ENCODE measurements at places on chromosomes 7 and 10.

- DNase-seq, result no peak
Observed at GRCh38 chr7:89182116-89182515, 386.6 kb upstream of the TEX47 start.

DNA sequence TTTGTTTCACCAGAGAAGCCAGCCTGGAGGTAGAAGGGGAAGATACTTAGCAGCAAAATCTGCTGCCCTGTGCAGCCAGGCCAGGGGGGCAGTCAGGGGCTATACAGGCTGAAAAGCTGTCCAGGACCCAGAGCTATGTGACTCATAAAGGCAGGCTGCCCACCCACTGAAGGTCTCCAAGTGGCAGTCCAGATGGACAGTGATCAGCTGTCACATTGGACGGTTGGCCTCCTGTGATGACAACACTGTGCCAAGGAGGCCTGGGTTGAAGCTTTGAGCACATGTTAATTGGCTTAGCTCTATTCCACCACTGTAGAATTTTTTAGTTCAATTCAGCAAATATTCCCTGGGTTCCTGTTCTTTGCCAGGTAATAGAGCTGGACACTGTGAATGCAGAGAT lies 577.3 kb upstream of the GALNT17 start:
- no peak for DNase-seq

DNA sequence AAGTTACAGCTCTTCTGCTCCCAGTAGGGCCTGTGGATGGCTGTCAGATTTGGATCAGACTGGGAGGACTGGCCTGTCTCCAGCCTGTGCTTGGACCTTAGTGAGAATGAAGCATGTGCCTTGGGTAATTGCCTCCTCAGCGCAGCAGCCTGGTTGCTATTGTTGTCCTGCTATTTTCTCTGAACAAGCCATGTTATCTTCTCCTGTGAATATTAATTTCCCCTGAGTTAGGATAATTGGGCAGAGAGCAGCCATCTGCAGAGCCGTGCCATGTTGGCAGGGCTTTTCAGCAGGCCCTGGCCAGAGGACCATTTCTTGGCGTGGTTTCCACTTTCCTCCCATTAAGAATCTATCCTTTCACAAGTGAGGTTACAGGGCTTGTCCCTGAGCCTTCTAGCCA lies 497.3 kb downstream of the SORCS3 start:
- DNase-seq, result no peak

- no peak for DNase-seq
Observed at GRCh38 chr10:8150401-8150905, 96.0 kb downstream of the GATA3 start.

DNA sequence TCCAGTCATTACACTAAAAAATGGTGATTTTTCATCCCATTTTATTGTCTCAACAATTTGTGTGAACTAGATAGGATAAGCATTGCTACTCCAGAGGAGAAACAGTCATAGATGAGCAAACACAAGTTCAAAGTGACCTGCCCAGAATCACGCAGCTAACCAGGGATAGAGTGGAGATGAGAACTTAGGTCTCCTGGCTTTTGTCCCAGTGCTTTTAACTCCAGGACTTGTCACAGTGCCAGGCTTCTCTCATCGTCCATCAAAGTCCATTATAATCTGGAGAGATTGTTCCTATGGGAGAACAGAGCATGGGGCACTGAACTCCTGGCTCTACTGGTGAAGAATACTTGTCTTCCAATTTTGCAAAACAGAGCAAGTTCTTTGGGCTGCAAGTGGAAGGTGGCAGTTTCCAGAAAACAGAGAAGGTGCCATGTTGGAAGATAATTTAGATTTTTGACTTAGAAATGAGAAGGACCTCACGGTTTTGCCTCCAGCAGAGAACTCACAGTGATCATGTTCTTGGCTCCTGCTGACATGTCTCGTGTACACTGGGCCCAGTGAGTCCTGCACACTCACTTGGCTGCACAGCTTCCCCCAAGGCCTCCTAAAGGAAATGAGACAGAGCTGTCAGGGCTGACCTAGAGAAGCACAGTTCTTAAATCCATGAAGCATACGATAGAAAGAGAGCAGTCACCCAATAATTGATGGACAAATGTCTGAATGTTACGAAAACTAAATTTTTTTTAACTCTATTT lies 322.9 kb upstream of the NRP1 start:
- no peak for DNase-seq

- DNase-seq, result no peak
Observed at GRCh38 chr7:13414661-13415107, 574.8 kb downstream of the ETV1 start.

DNA sequence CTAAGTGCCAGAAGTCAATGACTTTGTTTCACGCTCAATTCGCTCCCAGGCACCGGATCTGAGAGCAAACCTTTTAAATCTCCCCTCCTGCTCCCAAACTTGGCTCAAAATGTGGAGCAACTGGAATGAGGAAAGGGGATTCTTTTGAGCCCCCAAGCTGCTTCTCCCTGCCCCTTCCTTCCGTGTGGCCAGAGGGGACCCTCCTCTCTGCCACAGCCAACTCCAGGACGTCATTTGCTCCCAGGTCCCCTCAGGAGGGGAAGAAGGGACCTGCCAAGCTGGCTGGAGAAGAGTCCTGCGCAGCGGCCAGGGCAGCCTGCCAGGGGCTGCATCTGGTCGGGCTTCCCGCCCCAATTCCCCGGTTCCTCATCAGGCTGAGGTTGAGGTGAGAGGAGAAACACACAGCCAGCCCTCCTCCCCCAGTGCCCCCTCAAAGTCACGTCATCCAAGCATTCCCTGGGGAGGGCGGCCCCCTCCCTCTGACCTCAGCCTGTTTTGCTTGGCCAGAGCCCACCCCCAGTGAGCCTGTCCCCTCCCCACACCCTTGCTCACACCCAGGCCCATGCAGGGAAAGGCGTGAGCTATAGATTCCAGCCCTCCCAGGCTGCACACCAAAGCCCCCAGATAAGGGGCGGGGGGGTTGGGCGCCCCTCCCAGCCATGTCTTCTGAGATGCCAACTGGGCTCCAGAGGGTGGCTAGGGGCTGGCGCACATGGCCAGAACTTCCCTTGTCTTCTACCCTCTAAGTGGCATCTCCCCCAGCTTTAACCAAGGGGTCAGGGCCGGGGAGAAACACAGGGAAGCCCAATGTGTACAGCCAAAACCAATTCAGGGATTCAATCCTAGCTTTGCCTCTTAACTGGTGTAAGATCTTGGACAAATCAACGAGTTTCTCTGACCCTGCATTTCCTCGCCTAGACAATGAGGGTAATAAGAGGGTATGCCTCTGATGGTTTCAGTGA lies 35.0 kb downstream of the SH3PXD2A start:
- peak; percentile 74 for DNase-seq

DNA sequence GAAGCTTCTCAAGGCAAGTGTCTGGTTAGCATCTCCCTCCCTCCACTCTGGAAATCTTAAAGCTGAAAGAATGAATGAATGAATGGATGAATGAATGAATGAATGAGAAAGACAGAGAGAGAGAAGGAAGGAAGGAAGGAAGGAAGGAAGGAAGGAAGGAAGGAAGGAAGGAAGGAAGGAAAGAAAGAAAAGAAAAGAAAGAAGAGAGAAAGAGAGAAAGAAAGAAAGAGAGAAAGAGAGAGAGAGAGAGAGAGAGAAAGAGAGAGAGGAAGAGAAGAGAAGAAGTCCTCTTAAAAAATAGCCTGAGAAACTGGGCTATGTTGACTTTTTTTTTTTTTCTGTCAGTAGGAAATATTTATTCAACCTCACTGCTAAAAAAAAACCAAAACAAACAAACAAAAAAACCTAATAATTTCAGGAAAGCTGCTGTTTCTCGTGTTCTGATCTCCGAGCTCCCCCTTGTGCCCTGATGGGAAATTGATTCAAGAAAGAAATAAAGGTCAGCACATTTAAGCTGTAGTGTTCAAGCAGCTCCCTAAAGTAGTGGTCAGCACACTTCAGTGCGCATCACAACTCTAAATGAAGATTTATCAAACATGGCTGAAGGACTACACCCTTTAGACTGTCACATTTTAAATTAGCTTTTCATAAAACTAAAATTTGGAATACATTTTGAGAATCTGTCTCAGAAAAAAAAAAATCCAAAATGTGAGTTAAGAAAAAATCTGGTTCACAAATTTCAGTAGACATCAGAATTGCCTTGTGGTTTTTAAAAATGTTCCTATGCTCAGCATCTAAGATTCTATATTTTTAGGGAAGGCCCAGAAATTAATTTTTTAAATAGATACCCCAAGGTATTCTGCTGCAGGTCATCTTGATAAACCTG lies 154.3 kb downstream of the ELAPOR2 start:
- peak; percentile 14 for DNase-seq

DNA sequence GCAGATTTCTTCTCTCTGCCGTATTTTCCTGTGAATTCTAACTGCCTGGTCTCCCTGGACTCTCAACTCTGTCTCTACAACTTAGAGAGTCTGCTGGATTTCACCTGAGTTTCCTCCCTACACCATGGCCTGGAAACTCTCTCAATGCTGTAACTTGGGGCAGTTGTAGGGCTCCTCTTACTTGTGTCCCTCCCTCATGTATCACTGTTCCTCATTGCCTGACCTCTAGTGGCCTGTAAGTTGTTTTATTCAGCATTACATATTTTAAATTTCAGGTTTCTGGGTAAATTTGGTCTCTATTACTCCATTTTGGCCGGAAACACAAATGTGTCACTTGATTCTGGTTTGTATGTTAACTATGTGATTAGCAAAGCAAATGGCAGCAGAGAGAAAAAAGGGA lies 70.9 kb downstream of the DYNC1I1 start:
- no peak for DNase-seq
